ENCODE measurements at places on chromosomes 5 and 9.
A peak's percentile ranks its signal among the peaks of the same experiment; 100 is the strongest.

DNA sequence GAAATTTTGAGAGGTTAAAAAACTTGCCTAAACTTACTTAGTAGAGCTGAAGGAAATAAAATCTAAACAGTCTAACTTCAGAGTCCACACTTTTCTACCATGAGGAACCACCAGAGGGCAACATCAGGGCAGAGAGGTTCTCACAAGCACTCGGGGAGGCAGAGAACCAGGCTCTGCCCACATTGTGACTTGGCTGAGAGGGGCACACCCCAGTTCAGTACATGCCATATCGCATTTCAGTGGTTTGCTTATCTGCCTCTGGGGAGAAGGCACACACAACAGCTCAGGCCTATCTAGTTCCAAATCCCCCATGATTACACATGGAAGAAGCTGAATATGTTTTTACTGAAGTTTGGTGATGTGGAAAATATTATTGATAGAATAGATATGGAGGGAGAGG lies 49.2 kb downstream of the EQTN start:
- DNase-seq = no peak

DNA sequence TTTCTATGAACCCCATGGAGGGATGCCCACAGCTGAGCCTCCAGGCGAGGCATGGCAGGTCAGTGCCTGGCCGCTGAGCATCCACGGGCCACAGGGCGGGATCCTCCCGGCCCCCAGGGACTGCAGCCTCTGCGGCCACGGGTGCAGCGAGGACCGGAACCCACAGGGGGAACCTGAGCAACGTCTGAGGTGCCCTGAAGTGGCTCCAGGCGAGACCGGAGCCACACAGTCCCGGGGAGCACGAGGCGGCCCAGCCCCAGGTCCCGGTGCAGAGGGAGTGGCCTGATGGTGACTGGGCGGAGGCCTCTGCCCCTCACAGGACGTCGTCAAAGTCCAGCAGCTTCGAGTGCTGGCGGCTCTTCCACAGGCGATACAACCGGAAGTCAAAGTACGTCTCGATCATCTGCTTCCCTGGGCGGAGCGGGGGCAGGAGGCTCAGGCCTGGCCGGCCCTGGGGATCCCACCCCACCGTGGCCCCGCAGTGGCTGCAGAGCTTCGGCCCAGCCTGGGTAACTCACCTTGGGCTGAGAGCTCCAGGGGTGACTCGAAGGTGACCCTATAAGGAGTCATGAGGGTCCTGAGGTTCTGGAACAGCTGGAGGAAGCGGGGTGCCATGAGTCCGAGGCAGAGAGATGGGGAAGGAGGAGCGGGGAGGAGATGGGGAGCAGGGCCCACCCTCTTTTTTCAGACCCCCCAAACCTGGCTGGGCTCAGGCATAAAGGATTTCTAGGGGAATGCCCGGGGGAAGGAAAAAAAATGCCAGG lies 8.1 kb upstream of the ENTPD8 start:
- no peak for DNase-seq

DNA sequence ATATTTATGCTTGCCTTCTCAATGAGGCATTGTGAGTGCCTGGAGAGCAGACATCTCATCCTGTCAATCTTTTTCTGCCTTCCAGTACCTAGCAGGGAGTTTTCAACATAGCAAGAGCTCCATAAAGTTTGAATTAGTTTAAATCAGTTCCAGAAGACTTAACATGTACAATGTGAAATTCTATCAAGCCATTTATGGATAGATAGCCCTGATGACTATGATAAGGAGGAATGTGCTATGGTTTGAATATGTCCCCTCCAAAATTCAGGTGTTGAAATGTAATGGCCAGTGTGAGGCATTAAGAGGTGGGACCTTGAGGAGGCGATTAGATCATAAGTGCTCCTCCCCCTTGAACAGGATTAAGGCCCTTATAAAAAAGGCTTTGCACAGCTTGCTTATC lies 306.9 kb upstream of the SMARCA2 start:
- no peak for DNase-seq

DNA sequence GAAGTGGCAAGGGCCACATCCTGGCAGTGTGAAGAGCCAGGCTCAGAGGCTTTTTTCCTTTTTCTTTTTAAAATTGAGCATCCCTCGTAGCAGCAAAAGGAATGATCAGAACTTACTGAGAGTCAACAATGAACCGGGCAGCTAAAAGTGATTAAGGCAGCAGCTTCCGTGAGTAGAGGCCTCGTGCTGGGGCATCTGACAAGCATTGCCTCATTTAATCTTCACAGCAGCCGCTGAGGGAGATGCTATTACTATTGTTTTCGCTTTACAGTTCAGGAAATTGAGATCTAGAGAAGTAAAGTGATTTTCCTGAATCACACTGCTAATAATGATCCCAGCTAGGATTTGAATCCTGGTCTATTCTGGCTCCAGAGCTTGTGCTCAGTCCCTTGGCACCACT lies 30.7 kb upstream of the PTGS1 start:
- DNase-seq = no peak

DNA sequence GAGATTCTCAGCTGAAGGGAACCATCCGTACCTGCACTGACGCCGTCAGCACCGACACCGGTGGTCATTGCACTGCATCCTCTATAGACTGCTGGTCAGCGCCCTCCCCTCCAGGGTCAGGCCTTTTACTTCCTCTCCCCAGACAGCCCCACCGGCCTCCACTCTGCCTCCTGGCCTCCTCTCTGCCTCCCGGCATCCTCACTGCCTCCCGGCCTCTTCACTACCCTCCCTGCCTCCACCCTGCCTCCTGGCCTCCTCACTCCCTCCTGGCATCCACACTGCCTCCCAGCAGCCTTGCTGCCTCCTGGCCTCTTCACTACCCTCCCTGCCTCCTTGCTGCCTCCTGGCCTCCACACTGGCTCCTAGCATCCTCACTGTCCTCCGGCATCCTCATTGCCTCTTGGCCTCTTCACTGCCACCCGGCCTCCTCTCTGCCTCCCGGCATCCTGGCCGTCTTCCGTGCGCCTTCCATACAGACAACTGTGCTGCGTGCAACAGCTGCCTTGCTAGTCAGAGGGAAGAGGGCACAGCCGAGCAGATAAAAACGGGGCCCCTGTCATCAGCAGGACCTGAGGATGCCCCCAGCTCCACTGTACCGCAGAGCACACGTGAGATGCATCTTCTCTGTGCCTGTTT lies 62.0 kb downstream of the VAV2 start:
- DNase-seq = no peak

- DNase-seq = peak; percentile 36
Measured at GRCh38 chr9:37575921-37576721, at the start of gene FBXO10. TSS of gene FBXO10 (minus strand) at chr9:37576380. CDS start at chr9:37541768, 34,612 bp downstream.

- no peak for DNase-seq
Measured at GRCh38 chr5:148808864-148809642, 17.4 kb upstream of the ADRB2 start.

GRCh38 chr5:66197764-66198405 lies 53.8 kb downstream of the SREK1 start:
- DNase-seq = no peak

DNA sequence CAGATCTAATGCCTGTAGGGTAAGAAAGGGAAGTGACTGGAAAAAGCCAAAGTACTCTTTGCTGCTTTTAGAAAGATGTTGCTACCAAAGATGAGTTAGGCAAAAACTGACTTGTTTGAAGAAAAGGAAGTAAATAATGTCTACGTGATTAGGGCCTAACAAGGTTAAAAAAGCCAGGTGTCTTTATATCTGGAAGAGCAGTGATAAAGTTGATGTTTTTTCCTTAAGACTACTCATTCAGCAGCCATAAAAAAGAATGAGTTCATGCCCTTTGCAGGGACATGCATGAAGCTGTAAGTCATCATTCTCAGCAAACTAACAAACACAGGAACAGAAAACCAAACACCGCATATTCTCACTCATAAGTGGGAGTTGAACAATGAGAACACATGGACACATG lies 13.5 kb upstream of the AMACR start:
- no peak for DNase-seq

DNA sequence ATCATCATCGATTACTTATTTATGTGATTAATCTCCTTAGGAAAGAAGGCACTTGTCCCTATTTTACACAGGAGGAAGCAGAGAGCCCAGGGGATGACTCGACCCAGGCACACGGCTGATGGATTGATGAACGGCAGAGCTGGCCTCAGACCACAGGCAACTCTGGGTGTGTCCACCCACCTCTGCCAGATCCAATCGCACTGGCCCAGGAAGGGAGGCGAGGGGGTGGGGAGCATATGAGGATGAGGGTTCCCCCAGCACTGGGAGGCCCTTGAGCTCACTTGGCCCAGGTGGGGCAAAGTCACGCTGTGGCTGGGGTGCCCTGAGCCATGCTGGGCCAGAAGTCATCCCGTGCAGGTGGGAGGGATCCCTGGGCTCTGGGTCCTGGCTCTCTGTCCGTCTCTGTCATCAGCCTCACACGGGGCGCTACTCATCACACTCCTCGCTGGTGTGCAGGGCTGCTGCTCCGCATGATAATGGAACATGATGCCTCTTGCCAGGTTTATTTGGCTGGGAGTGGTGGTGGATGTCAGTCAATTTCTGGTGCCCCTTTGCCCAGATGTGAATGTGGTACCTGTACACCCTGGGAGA lies 160.1 kb downstream of the GAPVD1 start:
- DNase-seq = no peak

GRCh38 chr5:150781706-150782614 lies 3.4 kb downstream of the SMIM3 start:
- no peak for DNase-seq

- DNase-seq = no peak
Measured at GRCh38 chr5:9376363-9377117, 169.3 kb downstream of the SEMA5A start.

DNA sequence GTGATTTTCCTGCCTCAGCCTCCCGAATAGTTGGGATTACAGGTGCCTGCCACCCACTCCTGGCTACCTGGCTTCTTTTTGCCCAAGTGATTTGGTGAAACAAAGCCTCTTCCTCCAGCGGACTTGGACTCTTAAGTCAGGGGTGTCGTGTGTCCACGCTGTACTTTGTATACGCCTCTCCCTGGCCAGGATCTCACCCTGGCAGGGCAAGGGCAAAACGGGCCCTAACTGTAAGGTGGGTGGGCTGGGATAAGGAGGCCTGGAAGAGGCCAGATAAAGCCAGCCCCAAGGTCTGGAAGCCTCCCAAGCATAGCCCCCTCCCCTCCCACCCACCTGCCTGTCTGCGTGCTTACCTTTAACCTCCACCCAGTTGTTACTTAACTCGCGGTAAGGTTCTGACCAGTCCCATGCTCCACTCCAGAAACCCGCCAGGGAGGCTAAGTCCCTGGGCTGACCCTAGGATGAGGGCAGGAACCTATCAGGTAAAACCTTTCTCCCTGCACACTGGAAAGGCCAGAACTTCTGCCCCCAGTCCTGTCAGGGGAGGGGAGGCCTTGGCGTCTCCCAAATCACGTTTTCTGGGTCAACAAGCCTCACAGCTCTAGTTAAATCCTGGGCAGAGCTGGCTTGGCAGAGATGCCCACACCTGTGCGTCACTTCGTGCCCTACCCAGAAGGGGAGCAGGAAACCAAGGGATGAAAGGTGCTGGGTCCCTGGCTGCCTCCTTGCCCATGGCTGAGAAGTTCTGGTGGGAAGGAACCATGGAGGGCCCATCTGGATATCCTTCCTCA lies 8.4 kb downstream of the CDK9 start:
- DNase-seq = no peak

DNA sequence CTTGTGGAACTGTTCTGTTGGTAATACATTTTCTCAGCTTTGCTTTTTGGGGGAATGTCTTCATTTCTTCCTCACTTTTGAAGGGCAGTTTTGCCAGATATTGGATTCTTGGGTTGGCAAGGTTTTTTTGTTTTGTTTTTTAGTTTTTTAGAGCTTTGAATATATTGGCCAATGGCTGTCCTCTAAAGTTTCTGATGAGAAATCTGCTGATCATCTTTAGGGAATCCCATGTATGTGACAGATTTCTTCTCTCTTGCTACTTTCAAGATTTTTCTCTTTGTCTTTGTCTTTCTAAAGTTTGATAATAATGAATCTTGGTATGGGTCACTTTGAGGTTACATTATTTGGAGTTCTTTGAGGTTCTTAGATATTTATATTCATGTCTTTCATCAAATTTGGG lies 227.4 kb downstream of the FBXL7 start:
- DNase-seq = no peak

- DNase-seq = no peak
Measured at GRCh38 chr9:116899337-116900006, 212.4 kb downstream of the TRIM32 start.

- no peak for DNase-seq
Measured at GRCh38 chr5:7330256-7330655, 65.7 kb upstream of the ADCY2 start.

- DNase-seq = peak; percentile 46
Measured at GRCh38 chr5:139246394-139246793, 47.1 kb upstream of the MATR3 start.

- peak; percentile 98 for DNase-seq
Measured at GRCh38 chr5:177455661-177456590, 9.3 kb downstream of the PRR7 start.
